ENCODE measurements at places on chromosomes 7 and 10. TPM values are rescaled to one million over a fixed set of nuclear protein-coding genes. Genes with fewer than 3 reads are reported as not detected.

Gene RBM20
- 1.5 TPM for total RNA-seq

Gene CHAT
- total RNA-seq, result 1.00 TPM

Gene GHRHR
- total RNA-seq, result not detected

Gene AKR1C2
- not detected for total RNA-seq

Gene DPP6
- total RNA-seq, result 0.48 TPM

Gene CADPS2
- 6.4 TPM for total RNA-seq

Gene SLC26A3
- total RNA-seq, result not detected

Gene MMD2
- total RNA-seq, result not detected

Gene PTF1A
- not detected for total RNA-seq

Gene NANOS1
- total RNA-seq, result 3.0 TPM

Gene DDC
- total RNA-seq, result not detected
